Mucosa of descending colon (tissue), 3 donors: ENCODE measurements at places on chromosomes 16 and 17. TPM values are rescaled to one million over a fixed set of nuclear protein-coding genes. Genes with fewer than 3 reads are reported as not detected.

C16orf92 gene
- total RNA-seq, result not detected

CDR2L gene
- total RNA-seq, result 2.2 TPM

MYH1 gene
- 0.10 TPM for total RNA-seq

DPEP1 gene
- total RNA-seq, result not detected

UNKL gene
- total RNA-seq, result 36.5 TPM

STH gene
- not detected for total RNA-seq

HOXB13 gene
- total RNA-seq, result 12.2 TPM

PMP22 gene
- 16.7 TPM for total RNA-seq

FNDC8 gene
- not detected for total RNA-seq

MT1M gene
- 23.3 TPM for total RNA-seq

GRB7 gene
- total RNA-seq, result 28.0 TPM

MYH8 gene
- not detected for total RNA-seq

C17orf50 gene
- not detected for total RNA-seq

KRT35 gene
- total RNA-seq, result not detected

CLEC10A gene
- total RNA-seq, result 15.1 TPM

TLCD2 gene
- total RNA-seq, result 29.0 TPM

CDH1 gene
- total RNA-seq, result 284 TPM

GAS7 gene
- total RNA-seq, result 6.4 TPM

EFNB3 gene
- total RNA-seq, result 0.31 TPM

SLC6A4 gene
- total RNA-seq, result 1.2 TPM

SNX11 gene
- 25.4 TPM for total RNA-seq

PPP1R1B gene
- 362 TPM for total RNA-seq

ARHGAP23 gene
- total RNA-seq, result 6.1 TPM

NPIPB2 gene
- total RNA-seq, result 15.3 TPM
